CD8-positive, alpha-beta T cell (primary cell): ENCODE measurements at places on chromosomes 12 and 14.

GRCh38 chr12:114275086-114275485 is 130.9 kb downstream of the TBX5 start:
- DNase-seq: no peak

DNA sequence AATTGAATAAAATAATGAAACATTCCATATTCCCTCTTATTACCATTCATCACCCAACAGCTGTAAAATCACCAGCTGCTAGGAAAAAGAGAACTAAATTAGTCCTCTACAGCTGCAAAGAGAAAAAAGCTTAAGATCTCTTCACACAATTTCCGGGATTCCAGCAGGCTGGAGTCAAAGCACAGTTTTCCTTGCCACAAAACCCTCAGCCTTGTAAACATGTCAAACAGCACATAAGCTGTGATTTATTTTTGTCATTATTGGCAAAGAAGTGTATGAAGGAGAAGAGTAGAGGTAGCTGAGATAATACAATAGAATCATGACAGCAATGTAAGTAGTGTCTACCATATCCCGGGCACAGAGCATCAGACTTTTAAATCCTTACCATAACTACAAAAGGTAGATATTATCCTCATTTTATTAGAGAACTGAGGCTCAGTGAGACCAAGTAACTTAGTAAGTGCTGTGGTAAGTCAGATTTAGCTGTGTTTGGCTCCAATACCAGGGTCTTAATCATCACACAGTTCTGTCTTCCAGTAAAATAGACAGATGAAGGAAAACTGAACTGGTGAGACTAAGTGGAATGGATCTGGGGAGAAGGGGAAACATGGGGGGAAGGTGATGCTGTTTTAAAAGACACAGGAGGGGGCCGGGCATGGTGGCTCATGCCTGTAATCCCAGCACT is 57.3 kb downstream of the NTN4 start:
- no peak for DNase-seq

GRCh38 chr12:29071099-29071498 is 78.0 kb upstream of the FAR2 start:
- no peak for DNase-seq

- no peak for DNase-seq
These were observed 3.4 kb upstream of the DDX55 start for GRCh38 chr12:123598522-123598921.

GRCh38 chr12:89414851-89415250 is 62.5 kb upstream of the DUSP6 start:
- DNase-seq: no peak

DNA sequence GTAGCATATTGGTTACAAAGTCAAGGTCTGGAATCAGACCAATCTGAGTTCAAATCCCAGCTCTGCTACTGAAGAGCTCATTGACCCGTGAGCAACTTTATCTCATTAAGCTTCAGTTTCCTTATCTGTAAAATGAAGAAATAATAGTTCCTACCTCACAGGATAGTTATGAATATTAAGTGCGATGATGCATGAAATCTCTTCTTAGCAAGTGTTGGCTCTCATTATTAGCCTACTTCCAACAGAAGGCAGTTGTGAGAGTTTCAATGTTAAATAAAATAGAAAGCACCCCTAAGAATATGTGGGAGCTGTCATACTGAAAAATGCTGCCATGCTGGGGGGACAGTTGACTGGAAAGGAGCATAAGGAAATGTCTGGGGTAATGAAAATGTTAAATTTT is 39.0 kb upstream of the ITPR2 start:
- DNase-seq: no peak

- DNase-seq: peak; percentile 38
These were observed 1.2 kb upstream of the RAN start for GRCh38 chr12:130870442-130871285.

GRCh38 chr12:52564582-52564981 is 9.1 kb downstream of the KRT74 start:
- no peak for DNase-seq

DNA sequence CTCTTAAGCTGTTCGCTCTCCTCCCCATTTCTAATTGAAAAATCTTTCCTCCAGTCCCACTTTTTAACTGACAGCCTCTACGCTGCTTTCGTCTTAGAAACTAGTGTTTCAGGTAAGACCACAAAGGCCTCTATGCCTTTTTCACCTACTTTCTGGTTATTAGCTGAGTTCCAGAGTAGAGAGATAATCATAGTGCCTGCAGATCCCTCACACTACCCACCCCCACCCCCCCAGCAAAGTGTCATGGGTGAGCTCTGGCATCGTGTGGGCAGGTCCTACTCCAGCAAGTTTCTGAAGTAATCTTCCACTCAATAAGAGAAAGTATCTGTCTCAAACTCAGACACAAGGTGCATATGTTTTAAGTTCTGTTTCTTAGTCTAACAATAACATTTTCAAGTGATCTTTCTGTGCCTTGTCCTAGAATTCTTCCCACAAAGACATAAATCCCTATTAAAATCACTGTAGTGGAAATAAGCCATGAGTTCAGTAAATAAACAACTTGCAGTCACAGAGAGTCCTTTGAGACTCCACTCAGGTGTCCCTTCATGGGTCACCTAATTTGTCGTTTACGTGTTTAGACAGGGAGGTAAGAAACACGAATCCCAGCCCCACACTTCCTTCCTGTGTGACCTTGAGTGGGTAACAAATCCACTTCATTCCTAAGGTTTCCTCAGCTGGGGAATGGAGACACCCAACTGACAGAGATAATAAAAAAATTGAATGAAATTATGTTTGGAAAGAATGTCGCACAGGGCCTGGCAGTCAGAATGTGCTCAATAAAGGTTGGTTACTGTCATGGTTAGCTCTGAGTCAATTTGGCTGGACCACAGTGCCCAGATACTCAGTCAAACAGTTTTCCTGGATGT is 228.9 kb upstream of the CAND1 start:
- DNase-seq: no peak

- no peak for DNase-seq
These were observed 21.4 kb downstream of the CLSTN3 start for GRCh38 chr12:7151532-7151931.

DNA sequence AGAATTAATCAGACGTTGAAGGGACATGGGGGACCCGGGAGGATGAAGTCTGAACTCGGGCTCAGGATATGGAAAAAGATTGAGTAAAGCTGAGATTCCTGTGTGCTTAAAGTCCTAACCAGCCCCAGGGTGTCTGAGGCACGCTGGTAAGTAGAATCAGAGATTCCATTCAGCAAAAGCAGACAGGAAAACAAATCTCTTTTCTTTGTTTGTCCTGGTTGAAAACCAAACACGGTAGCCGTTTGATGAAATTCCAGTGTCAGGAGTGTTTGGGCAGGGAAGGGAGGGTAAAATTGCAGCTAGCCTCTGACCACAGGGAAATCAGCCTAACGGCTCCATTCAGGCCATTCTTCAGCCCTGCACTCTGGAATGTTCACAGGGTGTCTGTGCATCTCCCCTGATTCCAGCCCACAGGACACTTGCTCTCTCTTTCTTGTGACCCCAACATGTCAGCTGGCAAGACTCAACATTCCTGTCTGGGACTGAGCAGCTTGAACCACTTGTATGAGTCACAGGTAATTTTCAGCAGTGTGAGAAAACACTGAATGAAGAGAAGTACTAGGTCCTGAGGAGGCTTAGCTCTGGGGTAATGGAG is 31.0 kb downstream of the NINJ2 start:
- no peak for DNase-seq

GRCh38 chr12:124603831-124604251 is 36.4 kb upstream of the NCOR2 start:
- DNase-seq: no peak

DNA sequence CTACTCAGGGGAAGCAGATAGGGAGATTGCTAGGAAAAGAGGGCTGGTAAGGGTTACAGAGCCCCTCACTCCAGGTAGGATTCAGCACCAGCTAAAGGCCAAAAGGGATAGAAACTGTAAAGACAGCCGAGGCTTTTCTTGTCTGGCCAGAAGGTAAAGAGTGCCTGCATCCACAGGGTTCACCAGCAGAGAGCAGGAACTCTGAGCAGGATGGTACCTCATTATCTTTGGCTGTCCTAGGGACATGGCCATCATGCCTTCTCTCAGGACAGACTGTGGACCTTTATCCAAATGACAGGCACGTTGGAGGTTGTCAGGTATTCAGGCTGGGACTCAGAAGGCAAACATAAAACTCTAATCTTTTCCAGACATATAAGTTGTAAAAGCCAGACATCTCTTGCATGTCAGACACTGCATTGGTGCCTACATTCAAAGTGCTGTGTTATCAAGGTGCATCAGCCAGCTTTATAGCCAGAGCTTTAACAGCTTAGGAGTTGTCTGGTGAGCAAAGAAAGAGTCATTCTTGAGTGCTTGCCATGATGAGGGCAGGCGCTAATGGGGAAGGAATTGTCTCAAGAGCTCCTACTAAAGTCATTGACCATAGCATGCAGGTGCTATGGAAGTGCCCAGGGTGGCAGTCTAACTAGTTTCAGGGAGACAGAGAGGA is 89.5 kb downstream of the PELI2 start:
- no peak for DNase-seq

DNA sequence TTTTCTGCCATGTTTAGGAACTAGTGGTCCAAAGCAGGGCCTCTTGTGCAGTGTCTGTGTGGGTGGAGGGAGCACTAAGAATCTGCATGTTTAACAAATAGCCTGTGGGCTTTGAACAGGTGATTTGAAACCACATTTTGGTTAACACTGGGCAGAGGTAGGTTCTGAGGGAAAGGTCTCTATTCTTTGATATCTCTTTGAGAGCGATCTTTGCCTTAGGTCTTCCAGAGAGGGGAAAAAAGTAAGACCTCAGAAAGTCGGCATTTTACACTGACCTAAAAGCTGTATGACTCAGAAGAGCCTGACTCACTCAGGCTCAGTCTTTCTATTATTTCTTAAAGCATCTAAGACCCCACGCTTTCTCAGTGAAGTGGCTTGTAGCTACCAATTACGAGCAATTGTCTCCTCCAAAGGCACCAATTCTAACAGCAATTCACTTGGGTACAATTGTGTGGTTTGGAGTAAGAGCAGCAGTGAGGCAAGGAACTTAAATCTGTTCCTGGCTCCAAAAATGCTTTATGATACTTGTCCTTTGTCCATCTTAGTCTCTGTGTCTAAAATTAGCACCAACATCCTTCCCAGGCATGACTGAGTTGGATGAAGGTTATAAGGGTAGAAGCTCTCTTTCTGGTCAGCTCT is 8.8 kb downstream of the EIF2B2 start:
- DNase-seq: no peak

- DNase-seq: no peak
These were observed 19.1 kb downstream of the TUNAR start for GRCh38 chr14:95895720-95896119.

- DNase-seq: no peak
These were observed 2.0 kb downstream of the MAP4K5 start for GRCh38 chr14:50530358-50530757.

GRCh38 chr12:57236925-57237595 is 7.5 kb downstream of the SHMT2 start:
- no peak for DNase-seq

- DNase-seq: no peak
These were observed 556.5 kb downstream of the LRFN5 start for GRCh38 chr14:42163136-42163535.

GRCh38 chr12:109689426-109689825 is 24.2 kb upstream of the FAM222A start:
- no peak for DNase-seq

- DNase-seq: no peak
These were observed 394.4 kb downstream of the IPO8 start for GRCh38 chr12:30301291-30301690.

GRCh38 chr14:51884086-51884927 is 23.9 kb downstream of the GNG2 start:
- DNase-seq: no peak

- DNase-seq: no peak
These were observed 2.3 kb downstream of the ARHGEF25 start for GRCh38 chr12:57613427-57614109.

DNA sequence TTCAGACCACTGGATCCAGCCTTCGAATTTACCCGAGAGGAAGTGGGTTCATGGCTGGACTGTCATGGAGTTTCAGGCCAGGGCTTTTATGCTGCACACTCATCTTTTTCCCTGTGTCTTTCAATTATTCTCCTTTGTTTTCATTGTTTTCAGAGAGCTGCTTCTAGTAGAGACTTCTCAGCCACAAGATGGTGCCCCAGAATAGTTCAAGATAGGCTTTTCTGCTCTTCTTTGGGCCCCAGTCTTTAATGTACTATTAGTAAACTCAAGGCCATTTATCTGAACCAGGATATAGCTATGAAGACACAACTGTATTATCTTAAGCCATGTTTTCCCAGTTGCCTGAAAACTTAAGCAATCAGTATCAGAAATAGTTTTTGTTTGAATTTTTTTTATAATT is 30.4 kb upstream of the PSMA6 start:
- DNase-seq: no peak

DNA sequence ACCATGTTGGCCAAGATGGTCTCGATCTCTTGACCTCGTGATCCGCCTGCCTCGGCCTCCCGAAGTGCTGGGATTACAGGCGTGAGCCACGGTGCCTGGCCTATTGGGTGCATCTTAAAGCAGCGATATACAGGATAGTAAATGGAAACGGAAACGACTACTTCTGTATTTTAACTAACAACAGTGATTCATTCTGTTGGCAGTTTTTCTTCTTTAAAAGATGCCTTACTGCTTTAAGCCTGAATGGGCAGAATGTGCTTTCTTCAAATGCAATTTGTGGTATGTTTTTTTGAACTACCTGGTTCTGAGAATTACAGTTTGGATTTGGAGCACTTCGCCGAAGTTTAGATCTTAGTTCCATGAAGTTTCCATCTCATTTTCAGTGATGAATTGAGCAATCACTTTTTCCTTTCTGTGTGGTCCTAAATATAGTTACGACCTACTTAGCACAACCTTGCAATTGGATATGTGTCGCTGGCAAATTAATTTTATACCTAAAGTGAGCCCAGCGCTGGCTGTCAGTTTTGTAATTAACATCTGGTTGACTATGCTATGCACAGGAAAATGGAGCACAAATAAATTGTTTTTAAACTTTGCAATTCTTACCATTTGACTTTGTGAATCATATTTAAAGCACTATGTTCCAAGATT is 53.6 kb upstream of the EIF5 start:
- DNase-seq: no peak

DNA sequence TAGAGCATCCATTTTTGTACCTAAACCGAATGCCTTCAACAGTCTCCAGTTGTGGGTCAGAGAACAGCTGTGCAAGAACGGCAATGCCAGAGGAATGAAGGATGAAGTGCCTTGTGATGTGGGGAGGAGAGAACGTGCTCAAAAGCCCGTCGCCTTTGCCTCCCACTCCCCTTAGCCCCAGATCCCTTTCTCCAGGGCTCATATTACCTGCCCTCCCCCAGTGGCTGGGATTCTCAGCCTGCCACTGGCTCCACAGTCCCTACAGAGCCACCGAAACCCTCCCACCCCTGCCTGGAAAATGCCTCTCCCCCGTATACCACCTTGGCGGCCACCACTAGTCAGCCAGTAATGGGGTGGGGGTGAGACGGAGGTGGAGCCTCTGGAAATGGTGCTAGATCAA is 158.5 kb downstream of the ZFP36L1 start:
- DNase-seq: no peak

DNA sequence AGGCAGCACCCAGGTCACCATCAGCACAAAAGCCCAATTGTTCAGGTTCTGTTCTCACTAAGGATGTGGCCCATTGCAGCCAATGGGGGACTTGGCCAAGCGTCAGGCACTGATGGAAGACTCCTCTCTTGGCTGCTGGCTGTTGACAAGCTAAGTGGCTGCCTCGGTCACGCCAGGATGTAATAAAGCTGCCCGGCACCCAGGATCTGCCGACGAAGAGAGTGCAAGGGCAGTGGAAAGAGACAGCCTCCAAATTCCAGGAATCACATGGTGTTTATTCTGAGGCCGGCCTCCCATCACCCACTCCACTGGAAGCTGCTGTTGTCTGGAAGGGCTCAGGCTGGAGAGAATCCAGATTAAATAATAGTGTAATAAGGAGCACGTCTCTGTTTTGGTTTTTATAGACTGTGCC is 451.8 kb upstream of the TBX3 start:
- no peak for DNase-seq

GRCh38 chr14:69083181-69083580 is 69.7 kb downstream of the DCAF5 start:
- DNase-seq: no peak
